ENCODE measurements at places on chromosomes 5 and 9.

DNA sequence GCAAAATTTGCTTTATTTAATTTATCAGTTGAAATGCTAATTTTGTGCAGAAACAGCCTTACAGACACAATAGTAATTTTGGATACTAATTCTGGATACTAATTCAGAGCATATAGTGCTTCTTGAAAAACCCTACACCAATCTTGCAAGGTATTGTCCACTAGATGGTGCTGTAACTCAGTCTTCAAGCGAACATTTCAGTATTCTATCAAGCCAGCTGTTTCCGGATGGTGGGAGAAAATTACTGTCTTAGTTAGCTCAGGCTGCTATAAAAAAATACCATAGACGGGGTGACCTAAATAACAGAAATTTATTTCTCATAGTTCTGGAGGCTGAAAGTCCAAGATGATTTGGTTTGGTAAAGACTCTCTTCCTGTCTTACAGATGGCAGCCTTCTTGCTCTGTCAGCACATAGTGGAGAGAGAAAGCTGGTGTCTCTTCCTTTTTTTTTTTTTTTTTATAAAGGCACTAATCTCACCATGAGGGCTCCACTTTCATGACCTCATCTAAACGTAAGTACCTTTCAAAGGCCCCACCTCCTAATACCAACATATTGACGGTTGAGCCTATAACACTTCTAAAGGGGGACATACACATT is 1306.5 kb upstream of the CDH9 start:
- no peak for DNase-seq

DNA sequence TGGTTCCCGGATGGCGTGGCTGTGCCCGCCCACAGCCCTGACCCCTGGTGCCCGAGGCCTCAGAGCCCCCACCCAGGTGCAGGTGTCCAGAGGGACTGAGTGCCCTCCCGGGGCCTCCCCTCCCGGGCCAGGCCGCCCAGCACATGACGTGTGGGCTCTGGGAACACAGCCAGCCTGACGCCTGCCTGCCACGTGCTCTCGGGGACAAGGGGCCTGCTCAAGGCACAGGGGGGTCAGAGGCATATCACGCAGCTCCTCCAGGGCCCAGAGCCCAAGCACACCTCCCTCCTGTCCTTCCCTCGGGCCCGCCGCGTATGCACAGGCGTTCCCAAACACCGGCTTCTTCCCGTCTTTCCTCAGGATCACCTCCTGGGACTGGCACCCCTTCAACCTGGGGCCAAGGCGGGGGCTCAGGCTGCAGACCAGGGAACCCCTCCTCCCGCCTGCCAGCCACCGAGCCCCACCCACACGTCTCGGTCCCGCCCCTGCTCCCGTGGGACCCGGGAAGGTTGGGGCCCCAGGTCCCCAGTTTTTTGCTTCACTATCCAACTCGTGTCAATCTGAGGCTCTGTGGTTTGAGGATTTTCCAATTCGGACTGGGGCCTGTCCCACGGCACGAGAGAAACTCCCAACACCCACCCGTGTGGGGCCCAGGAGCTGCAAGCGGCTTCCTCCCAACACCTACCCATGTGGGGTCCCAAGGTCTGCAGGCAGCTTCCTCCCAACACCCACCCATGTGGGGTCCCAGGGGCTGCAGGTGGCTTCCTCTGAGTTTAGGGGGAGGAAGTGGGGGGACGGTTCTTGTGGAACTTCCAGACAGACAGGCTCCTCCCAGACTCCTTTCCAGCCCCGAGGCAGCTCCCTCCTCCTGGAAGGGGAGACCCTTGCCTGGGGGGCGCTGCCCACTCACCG is 1.5 kb downstream of the LCN10 start:
- no peak for DNase-seq

- no peak for DNase-seq
Observed at GRCh38 chr9:78303377-78304062, 6.6 kb downstream of the PSAT1 start.

GRCh38 chr5:176588297-176588696 is 21.7 kb downstream of the GPRIN1 start:
- DNase-seq: no peak

Measured in colonic mucosa (tissue), 4 donors.